Endothelial cell of umbilical vein (primary cell): ENCODE measurements at places on chromosomes 2 and 18. TPM values are rescaled to one million over a fixed set of nuclear protein-coding genes. Genes with fewer than 3 reads are reported as not detected.

DNA sequence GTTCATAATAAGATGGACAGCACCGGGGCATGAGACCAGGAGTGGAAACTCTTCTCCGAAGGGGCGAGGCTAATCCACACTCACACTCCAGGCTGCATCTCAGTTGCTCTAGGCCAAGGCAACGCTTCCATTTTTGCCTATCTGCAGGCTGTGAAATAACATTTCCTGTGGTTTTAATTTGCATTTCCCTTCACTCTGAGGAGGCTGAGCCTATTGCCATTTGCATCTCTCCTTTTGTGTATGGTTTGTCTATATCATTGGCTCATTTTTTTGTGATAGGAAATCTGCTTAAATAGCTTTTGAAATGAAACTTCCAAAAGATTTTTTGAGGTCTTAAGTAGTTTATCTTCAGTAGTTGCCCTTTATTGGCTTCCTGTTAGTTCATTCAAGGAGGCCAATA is 57.6 kb downstream of the TPGS2 start:
- H3K27ac ChIP-seq: no peak overlapping the region
- no peaks in the 10 kb centered on the region for H3K4me1 ChIP-seq
- DNase-seq: no peak

DNA sequence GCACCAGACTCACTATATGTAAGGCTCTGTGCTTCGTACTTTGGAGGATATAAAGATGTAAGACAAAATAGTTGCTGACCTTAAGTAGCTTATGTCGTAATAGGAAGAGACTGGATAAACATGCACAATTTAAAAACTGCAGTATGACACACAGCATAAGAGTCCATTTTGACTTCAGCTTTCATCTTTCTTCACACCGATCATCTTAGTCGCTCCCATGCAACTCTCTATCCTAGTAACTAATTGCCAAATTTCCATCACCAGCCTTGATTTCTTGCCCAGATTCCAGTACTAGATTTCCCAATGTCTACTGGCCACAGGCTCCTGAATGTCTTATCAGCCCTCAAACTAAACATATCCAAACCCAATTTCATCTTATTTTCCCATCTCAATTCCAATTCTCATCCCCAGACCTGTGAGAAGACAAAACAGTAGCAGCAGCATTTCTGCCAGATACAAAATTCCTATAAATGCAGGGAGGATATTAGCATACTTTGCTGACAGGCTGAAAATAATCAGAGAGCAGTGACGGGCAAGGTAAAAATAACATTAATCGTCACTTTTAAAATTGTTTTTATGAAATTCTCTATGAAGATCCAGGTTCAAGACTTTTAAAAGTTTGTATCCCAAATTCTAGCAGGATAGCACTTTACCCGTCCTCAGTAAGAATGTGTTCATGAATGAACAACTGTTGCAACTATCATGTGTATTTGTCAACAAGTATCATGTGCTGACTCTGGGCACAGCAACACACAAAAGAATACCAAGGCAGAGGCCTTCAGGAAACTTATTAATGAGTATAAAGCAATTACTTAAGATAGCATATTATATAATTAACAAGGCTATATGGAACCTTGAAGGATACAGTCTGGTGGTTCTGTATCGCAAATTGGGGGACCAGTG is 42.2 kb downstream of the KIDINS220 start:
- DNase-seq: no peak
- no peaks in the 10 kb centered on the region for H3K4me1 ChIP-seq
- H3K27ac ChIP-seq: no peak overlapping the region

DNA sequence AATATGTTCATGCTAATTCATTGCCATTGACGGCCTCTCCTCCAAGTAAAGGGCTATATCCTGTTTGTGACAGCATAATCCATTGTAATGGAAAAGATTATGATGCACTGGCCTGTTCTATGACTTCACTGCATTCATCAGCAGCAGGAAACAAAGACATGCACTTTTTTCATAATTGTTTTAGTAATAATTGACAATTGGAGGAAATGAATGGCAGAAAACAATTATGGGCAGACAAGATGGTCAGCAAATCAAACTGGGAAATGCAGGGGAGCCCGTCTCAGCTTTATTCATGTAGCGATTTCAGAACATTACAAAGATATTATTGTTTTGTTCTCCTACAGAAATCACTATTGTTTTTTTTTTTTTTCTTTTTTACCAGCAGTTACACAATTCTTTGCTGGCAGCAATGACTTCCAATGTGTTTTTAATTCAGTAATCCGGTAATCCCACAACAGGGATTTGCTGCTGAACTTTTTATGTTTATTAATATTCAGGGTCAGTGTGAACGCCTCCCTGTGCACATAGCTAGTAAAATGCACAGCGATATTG is 33.8 kb upstream of the RASGRP3 start:
- peak; percentile 91 for DNase-seq
- no peak overlapping the region for H3K4me3 ChIP-seq
- peak overlapping the region; percentile 58 for H3K27ac ChIP-seq

GRCh38 chr2:137251045-137251444 is 485.7 kb downstream of the THSD7B start:
- no peaks in the 10 kb centered on the region for H3K27me3 ChIP-seq
- H3K27ac ChIP-seq: no peak overlapping the region
- no peak overlapping the region for H3K4me3 ChIP-seq
- no peaks in the 10 kb centered on the region for H3K36me3 ChIP-seq

- no peak overlapping the region for H3K27ac ChIP-seq
- H3K4me3 ChIP-seq: no peak overlapping the region
- H3K27me3 ChIP-seq: no peaks in the 10 kb centered on the region
- H3K36me3 ChIP-seq: no peaks in the 10 kb centered on the region
- no peaks in the 10 kb centered on the region for H3K4me1 ChIP-seq
Observed at GRCh38 chr2:46157966-46158310, 139.3 kb upstream of the EPAS1 start.

GRCh38 chr2:144944546-144945220 is 424.8 kb upstream of the ZEB2 start:
- H3K4me1 ChIP-seq: peaks cover 42% of the 10 kb centered on the region
- DNase-seq: no peak
- H3K27ac ChIP-seq: peak overlapping the region; percentile 95
- no peak overlapping the region for H3K4me3 ChIP-seq
- no peaks in the 10 kb centered on the region for H3K27me3 ChIP-seq

TMEM200C gene
- total RNA-seq: 0.07 and 0.32 TPM in 2 replicates

DNA sequence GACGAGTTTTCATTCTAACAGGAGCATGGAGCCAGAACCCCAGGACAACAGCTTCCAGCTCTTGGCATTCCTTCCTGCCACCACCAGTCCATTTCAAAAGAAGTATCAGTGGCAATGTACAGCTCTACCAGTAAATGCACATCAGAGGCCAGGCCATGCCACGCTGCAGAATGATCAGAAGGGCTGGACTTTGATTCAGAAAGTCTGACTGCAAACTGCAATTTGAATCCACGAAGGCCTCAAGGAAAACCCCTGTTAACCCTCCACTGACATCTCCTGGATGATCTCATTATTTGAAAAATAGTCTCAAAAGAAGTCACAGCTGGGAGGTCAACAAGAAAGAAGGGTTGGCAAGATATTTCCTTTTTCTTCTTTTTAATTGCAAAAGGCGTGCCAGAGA is 119.2 kb downstream of the MYO5B start:
- DNase-seq: no peak
- no peaks in the 10 kb centered on the region for H3K4me1 ChIP-seq

GRCh38 chr2:39215545-39215944 is 28.2 kb downstream of the CDKL4 start:
- H3K4me1 ChIP-seq: no peaks in the 10 kb centered on the region
- no peaks in the 10 kb centered on the region for H3K27me3 ChIP-seq
- no peak overlapping the region for H3K4me3 ChIP-seq
- no peak for DNase-seq
- no peak overlapping the region for H3K27ac ChIP-seq
- no peaks in the 10 kb centered on the region for H3K36me3 ChIP-seq

GRCh38 chr2:129737660-129738527 is 241.6 kb upstream of the RAB6C start:
- H3K27ac ChIP-seq: no peak overlapping the region
- no peak for DNase-seq
- no peaks in the 10 kb centered on the region for H3K27me3 ChIP-seq
- H3K36me3 ChIP-seq: no peaks in the 10 kb centered on the region
- H3K4me1 ChIP-seq: no peaks in the 10 kb centered on the region

GRCh38 chr2:199570934-199571333 is 113.2 kb upstream of the SATB2 start:
- no peak overlapping the region for H3K27ac ChIP-seq
- H3K36me3 ChIP-seq: no peaks in the 10 kb centered on the region
- H3K4me1 ChIP-seq: no peaks in the 10 kb centered on the region
- no peak overlapping the region for H3K4me3 ChIP-seq

CNGA3 gene
- not detected in 2 replicates for total RNA-seq

- no peak overlapping the region for H3K27ac ChIP-seq
- H3K4me1 ChIP-seq: no peaks in the 10 kb centered on the region
- H3K27me3 ChIP-seq: no peaks in the 10 kb centered on the region
Observed at GRCh38 chr2:200847939-200848338, 16.5 kb downstream of the CLK1 start.

GRCh38 chr2:176142281-176142680 is 9.1 kb upstream of the HOXD4 start:
- no peak overlapping the region for H3K27ac ChIP-seq
- H3K4me3 ChIP-seq: no peak overlapping the region
- no peaks in the 10 kb centered on the region for H3K27me3 ChIP-seq
- no peaks in the 10 kb centered on the region for H3K36me3 ChIP-seq

DNAJC5G gene
- total RNA-seq: 0.16 and 0.77 TPM in 2 replicates

CAPN13 gene
- not detected in 2 replicates for total RNA-seq

PSD4 gene
- 0.09 and 0.24 TPM in 2 replicates for total RNA-seq

DNA sequence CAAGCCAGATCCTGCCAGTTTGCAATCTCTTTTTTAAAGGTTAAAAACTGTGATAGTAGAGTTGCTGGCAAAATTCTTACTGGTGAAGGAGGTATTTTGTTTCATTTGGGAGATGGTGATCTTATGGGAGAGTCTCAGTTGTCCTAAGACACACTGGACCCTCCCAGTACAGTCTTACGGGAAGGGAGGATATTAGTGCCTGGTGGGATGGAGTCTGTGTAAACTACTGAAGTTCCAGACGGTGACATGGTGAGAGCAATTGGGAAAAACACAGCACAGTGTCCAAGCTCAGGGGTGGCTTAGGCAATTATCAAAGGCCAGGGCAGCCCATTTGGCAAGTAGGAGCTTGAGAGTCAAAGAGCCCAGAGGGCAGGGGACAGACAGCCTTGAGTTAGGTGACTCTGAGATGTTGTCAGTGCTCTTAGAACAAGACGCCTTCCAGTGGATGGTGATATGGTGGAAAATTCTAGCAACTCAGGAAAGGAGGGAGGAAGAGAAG is 143.7 kb upstream of the CCDC68 start:
- no peak overlapping the region for H3K4me3 ChIP-seq
- H3K27me3 ChIP-seq: no peaks in the 10 kb centered on the region
- no peaks in the 10 kb centered on the region for H3K36me3 ChIP-seq
- no peak for DNase-seq
- H3K27ac ChIP-seq: no peak overlapping the region

DNA sequence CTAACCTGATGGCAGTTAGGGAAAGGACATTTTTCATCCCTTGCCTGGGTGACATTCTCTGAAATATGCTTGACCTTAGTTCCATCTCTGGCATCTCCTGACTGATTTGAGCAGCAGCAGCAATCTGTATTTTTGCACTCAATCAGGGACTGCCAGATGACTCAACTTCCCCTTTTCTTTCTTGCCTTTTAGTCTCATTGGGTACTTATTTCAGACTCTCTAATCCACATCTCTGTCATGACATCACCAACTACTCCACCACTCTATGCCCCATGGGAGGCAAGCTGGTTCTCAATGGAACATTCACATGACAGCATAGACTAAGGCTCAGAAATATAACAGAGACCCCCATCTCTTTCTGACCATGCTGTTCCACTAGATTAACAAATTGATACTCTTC is 254.2 kb downstream of the RIT2 start:
- DNase-seq: no peak
- no peaks in the 10 kb centered on the region for H3K27me3 ChIP-seq
- no peak overlapping the region for H3K4me3 ChIP-seq
- no peaks in the 10 kb centered on the region for H3K36me3 ChIP-seq
- no peak overlapping the region for H3K27ac ChIP-seq

GRCh38 chr2:20148426-20148922 is 76.5 kb downstream of the SDC1 start:
- H3K27ac ChIP-seq: peak overlapping the region; percentile 43
- no peak for DNase-seq
- no peak overlapping the region for H3K4me3 ChIP-seq

- H3K27me3 ChIP-seq: no peaks in the 10 kb centered on the region
- no peak overlapping the region for H3K4me3 ChIP-seq
- no peak overlapping the region for H3K27ac ChIP-seq
- peaks cover 7% of the 10 kb centered on the region for H3K36me3 ChIP-seq
Observed at GRCh38 chr18:79917169-79917852, 34.1 kb downstream of the SLC66A2 start.

DNA sequence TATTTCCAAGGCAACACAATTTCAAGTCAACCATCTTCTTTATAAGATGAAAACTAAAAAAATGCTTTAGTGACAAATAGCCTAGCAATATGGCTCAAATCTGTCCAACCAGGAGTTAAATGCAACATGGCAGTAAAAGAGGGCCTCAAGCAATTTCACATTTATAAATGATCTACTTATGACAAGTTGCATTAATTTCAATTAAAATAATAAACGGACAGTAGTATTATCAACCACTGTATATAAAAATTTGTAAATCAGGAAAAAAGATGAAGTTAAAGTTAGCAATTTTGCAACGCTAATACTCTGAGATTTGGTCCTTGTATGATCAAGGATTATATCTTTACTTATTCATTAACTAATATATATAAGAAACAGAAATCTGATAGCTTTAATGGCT is 19.3 kb downstream of the CCDC88A start:
- H3K4me1 ChIP-seq: peaks cover 2% of the 10 kb centered on the region
- DNase-seq: no peak
- no peaks in the 10 kb centered on the region for H3K36me3 ChIP-seq
- no peak overlapping the region for H3K27ac ChIP-seq
- H3K27me3 ChIP-seq: no peaks in the 10 kb centered on the region

DNA sequence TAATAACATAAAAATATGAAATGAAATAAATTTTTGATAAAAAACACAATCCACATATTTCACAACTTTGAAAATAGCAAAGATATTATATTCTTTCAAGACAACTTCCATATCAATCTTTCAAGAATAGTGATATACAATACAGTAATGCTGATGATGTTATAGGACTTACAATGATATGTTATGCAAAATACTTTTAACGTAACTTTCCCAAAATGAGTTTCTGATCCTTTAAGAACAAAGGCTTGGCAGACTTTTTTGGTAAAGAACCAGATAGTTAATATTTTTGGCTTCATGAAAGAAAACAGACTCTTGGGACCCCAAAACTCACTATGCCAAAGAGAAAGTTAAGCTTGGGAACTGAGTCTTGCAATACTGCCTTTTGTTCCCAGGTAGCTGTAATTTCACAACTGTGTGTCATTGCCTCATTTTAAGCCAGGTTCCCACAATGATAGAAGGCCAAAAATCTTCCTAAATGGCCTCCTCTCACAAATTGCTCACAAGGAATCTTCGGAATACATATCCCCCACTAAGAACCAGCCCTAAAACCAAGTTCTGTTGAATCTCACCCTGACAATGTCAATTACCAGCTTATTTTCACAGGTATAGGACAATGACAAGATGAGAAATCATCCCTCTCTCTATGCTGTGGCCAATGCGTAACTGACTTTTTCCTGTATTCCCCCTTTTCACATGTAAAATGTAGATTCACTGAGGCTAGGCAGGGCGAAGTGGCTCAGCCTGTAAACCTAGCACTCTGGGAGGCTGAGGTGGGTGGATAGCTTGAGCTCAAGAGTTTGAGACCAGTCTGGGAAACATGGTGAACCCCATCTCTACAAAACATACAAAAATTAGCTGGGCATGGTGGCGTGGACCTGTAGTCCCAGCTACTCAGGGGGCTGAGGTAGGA is 54.8 kb upstream of the STRN start:
- no peak overlapping the region for H3K4me3 ChIP-seq
- H3K27me3 ChIP-seq: no peaks in the 10 kb centered on the region
- DNase-seq: no peak
- H3K36me3 ChIP-seq: peaks cover under 1% of the 10 kb centered on the region

PARD6G gene
- total RNA-seq: 1.8 and 5.4 TPM in 2 replicates

NAT8 gene
- total RNA-seq: not detected in 2 replicates
